ENCODE measurements at places on chromosomes 6 and 20. TPM values are rescaled to one million over a fixed set of nuclear protein-coding genes. Genes with fewer than 3 reads are reported as not detected.

Gene HLA-DQA2
- total RNA-seq = not detected

- no peak for DNase-seq
Observed at GRCh38 chr6:90351696-90352095, 55.1 kb upstream of the BACH2 start.

Gene ZNF311
- 2.2 TPM for total RNA-seq

- DNase-seq = no peak
Observed at GRCh38 chr20:32451682-32452461, 93.7 kb downstream of the ASXL1 start.

DNA sequence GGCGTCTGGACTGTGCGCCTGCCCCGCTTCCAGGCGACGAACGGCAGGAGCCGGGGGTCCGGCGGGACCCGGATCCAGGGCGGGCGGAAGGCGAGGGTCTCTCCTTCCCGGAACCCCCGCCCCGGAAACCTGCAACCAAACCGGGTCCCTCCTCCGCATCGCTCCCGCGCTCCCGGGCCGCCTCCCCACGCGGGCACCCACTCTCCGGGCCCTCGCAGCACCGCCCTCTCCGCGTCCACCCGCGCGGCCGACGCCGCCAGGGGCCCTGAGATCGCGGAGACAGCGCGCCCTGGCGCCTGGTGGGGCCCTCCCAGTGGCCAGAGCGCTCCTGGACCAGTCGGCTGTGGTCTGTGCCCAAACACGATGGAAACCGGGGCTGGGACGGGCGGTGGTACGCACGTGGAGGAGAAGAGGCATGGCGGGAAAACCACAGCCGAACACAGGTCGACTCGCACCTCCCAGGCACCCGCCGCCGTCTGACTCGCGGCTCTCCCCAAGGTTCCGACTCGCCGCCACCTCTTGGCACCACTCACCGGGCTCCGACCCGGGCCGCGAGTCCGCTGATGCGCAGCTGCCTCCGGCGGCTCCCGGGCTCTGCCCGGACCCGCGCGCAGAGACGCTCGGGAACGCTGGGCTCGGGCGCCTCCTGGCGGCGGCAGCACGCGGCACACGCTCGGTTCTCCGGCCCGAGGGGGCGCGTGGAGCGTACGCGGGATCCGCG is 7.9 kb downstream of the NKX2-2 start:
- no peak for DNase-seq

GRCh38 chr6:97292671-97293070 is 9.7 kb upstream of the MMS22L start:
- no peak for DNase-seq

- no peak for DNase-seq
Observed at GRCh38 chr20:10453241-10453640, 18.1 kb downstream of the SLX4IP start.

DNA sequence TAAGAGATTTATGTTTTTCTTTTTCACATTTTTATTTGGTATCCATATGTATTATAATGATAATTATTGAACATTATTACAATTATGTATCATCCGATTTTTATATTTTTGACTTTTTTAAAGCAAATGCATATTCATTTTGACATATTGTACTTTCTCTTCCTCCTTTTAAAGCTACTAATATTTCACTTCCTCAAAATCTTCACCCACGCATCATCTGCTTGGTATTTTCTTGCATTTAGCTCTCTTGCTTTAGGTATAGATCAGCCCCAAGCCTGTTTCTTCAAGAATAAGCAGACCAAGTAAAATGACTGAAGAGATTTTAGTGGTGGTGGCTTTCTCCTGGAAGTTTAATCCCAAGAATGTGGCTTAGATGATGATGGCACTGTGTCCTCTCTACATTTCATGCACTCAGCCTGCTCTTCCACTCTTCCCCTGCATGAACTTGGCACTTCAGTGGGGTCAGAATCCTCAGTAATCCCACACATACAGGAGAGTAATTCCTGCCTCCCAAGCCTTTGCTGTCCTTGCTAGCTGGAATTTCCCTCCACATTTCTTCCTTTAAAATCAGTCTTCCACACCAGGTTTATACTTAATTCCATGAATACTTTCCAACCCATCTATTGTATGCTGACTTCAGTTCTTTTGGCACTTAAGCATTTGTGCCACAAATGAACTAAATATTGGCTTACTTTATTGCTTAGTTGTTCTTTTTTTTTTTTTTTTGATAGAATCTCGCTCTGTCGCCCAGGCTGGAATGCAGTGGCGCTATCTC is 8.2 kb downstream of the NCOA7 start:
- DNase-seq = no peak

- no peak for DNase-seq
Observed at GRCh38 chr6:159422041-159422984, 253.1 kb downstream of the FNDC1 start.

Gene HCRTR2
- not detected for total RNA-seq

Gene FOXS1
- total RNA-seq = not detected

DNA sequence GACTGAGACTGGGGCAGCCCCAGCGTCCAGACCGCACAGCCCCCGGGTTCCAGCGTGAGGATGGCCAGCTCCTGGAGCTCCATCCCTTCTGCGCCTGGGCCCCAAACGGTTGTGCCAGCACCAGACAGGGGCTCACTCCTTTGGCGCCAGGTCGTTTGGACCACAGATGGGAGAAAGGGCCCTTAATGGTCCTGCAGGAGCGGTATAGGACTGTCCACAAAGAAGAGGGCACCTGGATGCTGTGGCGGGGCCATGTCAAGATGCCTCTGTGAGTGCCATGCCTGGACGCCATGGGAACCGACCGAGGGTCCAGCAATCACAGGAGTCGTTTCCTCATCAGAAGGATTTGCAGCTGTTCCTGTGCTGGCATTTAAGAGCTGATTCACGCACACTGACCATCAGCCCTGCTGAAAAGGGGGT is 82.7 kb downstream of the DLL1 start:
- DNase-seq = peak; percentile 61

- DNase-seq = no peak
Observed at GRCh38 chr6:148242180-148242579, 100.5 kb upstream of the SASH1 start.

DNA sequence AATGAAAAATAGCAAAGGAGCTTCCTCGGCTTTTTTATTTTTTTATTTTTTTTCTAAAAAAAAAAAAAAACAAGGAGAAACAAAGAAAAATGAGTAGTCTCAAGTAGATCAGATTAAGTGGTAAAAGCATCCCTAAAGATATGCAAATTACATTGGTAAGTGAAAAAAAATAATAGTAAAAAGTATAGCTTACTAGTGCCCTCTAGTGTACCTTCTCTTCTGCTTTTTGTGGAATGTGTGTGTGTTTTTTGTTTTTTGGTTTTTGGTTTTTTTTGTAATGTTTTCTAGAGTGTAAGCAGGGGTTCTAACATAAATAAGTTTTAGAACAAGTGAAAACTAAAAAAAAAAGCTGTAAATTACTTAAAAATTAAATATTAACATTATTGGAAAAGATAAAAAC is 1062.0 kb downstream of the HACE1 start:
- no peak for DNase-seq

- DNase-seq = no peak
Observed at GRCh38 chr20:59148701-59149493, 14.7 kb upstream of the ZNF831 start.

GRCh38 chr6:28408076-28408802 is 8.7 kb upstream of the ZSCAN12 start:
- DNase-seq = no peak

- DNase-seq = no peak
Observed at GRCh38 chr6:118892355-118892991, 1.5 kb upstream of the ASF1A start.

DNA sequence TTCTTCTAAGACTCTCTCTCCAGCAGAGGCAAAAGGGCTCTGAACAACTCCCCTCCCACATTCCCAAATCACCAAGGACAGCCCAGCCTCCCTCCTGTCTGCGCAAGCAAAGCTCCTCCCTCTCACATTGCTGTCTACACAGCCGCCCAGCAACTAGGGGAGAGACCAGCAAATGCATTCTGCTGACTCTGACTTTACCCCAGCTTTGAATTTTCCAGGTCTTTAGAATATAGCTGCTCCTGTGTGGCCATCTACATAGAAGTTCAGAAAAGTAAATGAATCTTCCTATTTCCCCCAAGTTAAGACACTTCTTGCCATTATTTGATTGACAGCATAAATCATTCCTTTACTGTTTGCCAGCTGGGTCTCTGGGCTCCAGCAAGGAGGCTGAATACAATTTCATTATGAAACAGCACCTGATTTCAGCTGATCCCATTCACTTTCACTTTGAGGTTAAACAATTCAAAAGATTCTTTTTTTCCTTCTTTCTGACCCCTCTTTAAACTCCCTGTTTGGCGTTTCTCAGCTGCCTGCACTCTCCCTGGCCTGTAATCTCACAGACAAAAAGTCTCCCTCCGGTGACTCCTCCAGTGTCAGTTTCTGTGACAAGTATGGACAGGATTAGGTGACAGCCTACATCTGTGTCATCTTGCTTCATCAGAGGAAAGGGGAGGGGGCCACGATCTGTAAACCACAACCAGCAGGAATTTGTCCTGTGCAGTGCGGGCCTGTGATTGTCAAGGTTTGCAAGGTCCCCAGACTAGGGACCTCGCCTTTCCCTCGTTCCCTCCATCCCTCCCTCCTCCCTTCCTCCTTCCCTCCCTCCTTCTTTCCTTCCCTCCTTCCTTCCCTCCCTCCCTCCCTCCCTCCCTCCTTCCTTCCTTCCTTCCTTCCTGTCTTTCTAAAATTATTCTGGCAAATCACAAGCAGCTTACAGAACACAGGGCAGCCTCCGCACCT is 205.6 kb upstream of the RIN2 start:
- peak; percentile 72 for DNase-seq

DNA sequence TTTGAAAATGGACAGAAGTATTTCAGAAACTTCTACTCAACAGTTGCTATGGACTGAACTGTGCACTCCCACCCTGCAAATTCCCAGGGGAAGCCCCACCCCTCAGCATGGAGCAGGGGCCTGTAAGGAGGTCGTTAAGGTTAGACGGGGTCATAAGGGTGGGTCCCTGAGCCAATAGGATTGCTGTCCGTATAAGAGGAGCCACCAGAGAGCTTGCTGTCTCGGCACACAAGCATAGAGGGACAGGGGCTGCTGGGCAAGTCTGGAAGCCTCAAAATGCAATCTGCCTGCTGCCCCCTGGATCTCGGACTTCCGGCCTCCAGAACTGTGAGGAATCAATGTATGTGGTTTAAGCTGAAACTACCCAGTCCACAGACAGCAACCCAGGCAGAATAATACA is 37.4 kb upstream of the AFDN start:
- no peak for DNase-seq

Gene TRIM38
- total RNA-seq = 16.1 TPM
